ENCODE measurements at places on chromosomes 4 and X. TPM values are rescaled to one million over a fixed set of nuclear protein-coding genes. Genes with fewer than 3 reads are reported as not detected.

The CXorf58 gene
- total RNA-seq: not detected

The RHOXF2 gene
- total RNA-seq: not detected

The PRDM5 gene
- 7.1 TPM for total RNA-seq

The BEND2 gene
- total RNA-seq: not detected

The GIMD1 gene
- total RNA-seq: not detected

DNA sequence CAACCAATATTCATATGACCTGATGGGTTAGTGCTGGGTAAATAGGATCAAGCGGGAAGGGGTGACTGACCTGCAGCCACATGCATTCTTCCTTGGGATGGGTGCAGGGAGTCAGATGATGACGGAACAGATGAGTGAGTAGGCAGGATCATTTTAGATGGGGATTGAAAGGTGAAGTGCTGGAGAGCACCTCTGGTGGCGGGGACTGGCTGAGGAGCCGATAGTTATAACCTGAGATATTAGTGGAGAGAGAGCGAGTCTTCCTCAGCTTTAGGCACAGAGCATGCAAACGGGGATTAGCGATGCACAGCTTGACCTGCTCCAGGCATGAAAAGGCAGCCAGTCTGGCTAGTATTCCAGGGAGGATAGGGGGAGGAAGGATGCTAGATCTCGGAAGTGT, 99.1 kb downstream of the AFF1 start:
- no peak for DNase-seq

- no peak for DNase-seq
Observed at GRCh38 chrX:47697181-47697580, 38.2 kb upstream of the UXT start.

DNA sequence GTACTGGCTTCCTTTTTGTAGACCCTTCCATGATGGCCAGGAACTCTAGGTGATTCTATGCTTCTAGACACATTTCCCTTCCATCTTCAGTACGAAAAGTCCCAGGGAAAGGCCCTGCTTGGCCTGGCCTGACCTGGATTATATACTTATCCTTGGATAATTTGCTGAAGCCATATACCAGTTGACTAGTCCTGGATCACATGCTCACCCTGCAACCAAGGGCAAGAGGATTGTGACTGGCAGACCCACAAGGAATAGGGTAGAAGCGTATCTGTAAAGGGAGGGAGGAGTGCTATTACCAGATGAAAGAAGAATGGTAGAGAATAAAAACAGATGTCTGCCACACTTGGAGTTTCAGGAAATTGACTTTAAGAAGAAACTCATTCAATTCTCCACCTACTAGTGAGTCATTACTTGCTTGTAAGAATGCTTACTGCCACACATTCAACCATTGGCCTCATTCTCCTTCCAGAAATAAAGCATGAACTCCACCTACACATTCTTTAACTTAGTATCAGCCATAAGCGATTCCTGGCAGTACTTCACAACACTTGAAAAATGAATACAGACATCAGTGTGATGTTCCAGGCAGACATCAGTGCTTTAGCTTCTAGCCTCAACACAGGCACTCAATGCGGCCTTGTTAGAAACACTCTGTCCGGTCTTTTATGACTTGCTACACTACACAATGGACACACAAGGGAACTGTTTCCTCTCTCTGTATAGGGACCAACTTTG, 141.8 kb downstream of the CBR4 start:
- DNase-seq: peak; percentile 52

DNA sequence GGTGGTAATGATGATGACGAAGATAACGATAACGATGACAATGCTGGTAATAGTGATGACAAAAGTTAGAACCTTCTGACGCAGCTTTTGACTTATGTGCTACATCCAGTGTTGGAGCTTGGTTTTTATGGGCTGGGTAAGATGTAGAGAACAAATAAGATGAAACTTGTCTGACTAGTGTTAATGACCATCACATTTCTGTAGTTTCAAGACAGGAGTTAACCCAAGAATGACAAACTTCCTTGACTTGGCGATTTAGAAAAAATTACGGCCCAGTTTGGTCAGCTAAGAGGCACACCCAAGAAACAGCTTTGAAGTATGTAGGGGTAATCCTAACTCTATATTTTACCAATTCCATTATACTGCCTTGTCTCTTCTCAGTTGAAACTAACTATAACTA, at the start of gene TMPRSS11B:
Gene TMPRSS11B, minus strand, starts transcription at position 101 of the 400 bp plus-strand sequence. CDS start 136 bp downstream, outside the sequence.
- no peak for DNase-seq

DNA sequence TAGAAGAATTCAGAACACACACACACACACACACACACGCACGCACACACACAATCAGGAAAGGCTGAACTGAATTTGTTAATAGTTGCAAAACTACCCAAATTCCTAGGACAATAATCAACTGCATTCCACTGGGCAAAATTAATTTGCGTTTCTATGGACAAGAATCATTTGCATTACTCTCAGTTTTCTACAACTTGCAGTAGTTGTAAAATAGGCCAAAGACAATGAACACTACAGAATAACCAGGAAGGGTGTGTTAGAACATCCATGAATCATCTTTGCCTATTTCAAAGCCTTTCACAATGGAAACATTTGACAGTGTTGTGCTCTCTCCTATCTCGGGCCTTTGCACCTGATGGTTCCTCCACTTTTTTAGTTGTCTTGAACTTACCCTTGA, 77.1 kb upstream of the IGFBP7 start:
- DNase-seq: no peak

DNA sequence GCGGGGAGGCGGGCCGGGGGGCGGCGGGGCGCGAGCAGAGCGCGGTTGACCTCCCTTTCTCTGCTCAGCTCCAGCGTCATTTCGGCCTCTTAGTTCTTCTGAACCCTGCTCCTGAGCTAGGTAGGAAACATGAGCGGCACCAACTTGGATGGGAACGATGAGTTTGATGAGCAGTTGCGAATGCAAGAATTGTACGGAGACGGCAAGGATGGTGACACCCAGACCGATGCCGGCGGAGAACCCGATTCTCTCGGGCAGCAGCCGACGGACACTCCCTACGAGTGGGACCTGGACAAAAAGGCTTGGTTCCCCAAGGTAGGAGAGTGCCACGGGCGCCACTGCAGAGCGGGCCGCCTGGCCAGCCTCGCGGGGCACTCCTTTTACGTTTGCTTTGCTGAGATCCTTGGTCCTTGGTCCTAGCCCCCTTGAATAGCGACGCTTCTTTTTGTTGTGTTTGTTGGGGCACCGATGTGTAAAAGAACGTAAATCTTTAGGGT, at the start of gene HTATSF1:
Gene HTATSF1, plus strand, starts transcription at position 37 of the 497 bp plus-strand sequence. Its CDS starts 93 bp downstream, at position 130.
- DNase-seq: no peak

DNA sequence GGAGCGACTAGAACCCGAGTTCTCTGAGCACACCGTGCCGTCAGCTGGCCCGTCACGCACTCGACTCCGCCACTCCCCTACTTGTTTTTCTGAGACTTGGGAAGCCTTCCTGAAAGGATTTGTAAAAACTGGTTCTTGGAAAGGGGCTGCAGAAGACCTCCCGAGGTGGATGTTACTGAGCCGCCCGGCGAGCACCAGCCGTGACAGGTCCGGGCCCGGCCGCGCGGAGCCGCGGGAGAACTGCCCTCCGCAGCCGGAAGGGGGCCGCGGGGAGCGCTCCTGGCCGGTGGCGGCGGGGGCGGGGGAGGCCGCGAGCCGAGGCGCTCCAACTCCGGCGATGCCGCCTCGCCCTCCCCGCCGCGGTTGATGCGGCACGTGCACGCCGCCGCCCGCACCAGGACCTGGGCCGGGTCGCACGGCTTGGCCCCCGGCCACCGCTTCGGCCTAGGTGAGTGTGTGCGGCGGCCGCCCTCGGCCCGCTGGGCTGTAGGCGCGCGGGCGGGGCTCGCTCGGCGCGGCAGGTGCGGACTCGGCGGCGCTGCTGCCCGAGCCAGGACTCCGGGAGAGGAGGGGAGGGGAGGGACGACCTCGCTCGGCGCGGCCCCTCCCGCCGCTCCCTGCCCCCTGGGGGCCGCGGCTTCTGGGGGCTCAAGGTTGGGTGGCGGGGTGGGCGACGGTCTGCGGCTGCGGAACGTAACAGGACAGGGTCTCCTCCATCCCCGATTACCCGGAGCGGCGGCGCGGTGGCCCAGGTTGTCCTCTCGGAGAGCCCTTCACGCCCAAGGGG, 1.7 kb downstream of the SPRY1 start:
- no peak for DNase-seq

GRCh38 chr4:88445252-88445651, 11.7 kb upstream of the HERC5 start:
- DNase-seq: no peak

DNA sequence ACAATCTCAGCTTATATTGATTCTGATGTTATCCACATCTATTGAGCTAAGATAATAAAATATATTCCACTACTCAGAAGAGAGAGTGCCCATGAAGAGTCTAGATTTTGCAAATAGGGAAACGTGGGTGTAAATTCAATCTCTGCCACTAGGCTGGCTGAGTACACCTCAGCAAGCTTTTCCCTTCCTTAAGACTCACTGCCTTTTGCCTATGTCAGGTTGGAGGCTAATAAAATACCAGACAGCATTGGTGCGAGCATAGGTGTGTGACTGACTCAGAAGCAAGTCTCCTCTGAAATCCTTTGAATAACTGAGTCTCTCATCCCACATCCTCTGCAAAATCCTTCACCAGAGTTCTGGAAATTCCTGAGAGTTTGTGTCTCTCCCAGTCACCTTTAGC, 405.4 kb upstream of the CPEB2 start:
- no peak for DNase-seq

DNA sequence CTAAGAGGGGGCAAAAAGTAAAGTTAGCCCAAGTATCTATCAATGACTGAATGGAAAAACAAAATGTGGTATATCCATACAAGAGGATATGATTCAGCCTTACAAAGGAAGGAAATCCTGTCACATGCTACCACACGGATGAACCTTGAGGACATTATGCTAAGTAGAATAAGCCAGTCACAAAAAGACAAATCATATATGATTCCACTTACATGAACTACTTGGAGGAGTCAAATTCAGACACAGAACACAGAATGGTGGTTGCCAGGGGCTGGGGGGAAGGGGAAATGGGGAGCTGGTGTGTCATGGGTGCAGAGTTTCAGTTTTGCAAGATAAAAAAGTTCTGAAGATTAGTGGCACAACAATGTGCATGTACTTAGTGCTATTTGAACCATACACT, 101.8 kb downstream of the SH3KBP1 start:
- DNase-seq: no peak

- DNase-seq: no peak
Observed at GRCh38 chr4:184373886-184374405, 100.4 kb downstream of the IRF2 start.

DNA sequence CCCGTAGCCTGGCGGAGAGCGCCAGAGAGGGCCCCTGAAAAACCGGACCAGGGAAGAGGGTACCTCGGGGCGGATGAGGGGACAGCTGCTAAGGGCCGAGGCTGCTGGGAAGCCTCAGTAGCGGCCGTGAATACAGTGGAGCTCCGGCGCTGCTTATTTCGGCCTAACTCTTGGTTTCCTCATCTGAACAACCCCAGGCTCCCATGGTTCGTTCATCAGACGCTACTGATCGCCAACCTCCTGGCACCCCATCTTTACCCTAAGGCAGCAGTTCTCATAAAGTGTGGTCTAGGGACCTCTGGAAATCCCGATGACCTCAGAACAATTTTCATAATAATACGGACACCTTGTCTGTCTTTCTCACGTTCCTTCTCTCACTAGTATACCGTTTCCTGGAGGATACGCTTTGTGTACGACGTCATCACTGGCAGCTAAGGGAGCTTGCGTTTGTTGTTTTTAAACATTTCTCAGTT, 645 bp upstream of the RAB28 start:
- no peak for DNase-seq

- DNase-seq: peak; percentile 60
Observed at GRCh38 chr4:141102367-141102766, 30.9 kb downstream of the RNF150 start.

DNA sequence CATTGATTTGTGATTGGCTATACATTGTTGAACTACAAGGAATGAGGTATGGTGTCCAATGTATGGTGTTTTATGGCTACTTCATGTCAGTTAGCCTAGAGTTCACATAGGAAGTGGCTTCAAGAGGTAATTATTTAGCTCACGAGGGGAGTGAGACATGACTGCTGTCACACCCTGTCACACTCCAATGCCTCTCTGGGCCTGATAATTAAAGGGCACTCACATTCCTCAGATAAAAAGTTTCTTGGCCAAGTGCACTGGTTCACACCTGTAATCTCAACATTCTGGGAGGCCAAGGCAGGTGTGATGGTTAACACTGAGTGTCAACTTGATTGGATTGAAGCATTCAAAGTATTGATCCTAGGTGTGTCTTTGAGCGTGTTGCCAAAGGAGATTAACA, 65.0 kb upstream of the DDX60 start:
- peak; percentile 14 for DNase-seq

GRCh38 chr4:124343661-124344171, 368.8 kb downstream of the ANKRD50 start:
- no peak for DNase-seq

DNA sequence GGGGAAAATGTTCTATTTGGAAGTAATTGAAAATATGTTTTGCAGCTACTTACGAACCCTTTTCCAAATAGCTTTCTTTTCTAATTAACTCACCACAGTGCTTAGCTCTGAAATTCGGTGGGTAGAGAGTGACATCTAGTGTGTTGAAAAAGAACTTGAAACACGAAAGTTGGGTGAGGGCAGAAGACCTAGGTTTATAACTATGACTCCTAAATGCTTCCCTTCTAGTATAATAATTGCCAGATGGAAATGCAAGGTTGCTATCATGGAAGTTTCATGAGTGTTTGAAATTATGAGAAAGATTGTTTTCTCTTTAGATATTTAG, 77.3 kb upstream of the NOCT start:
- DNase-seq: no peak

DNA sequence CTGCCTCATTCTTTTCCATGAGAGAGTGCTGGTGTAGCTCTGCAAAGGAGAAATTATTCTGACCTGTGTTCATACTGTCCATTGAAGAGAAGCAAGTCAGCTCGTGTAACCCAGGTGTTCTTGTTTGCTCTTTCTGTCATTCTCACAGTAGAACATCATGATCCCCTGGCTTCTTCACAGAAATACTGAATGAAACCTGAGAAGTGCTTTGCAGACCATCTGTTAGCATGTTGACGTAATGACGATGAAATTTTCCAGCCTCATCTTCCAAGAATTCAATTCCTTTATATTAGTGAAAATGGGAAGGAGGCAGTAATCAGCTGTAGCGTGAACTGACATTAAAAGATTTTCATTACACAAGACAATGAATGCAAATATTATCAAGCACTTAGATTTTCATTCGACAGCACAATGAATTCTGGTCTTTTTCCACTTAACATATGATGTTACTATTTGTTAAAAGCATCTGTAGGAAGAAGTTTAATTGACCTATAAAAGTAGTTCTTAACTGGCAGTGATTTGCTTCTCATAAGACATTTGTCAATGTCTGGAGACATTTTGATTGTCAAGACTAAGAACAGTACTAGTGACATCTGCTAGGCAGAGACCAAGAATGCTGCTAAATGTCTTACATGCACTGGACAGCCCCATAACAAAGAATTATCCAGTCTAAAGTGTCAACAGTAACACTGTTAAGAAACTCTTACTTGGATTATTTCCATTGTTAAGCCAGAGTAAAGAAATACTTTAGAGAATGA, 246.3 kb downstream of the BANK1 start:
- DNase-seq: no peak
